ENCODE measurements at places on chromosomes 11 and 22.

DNA sequence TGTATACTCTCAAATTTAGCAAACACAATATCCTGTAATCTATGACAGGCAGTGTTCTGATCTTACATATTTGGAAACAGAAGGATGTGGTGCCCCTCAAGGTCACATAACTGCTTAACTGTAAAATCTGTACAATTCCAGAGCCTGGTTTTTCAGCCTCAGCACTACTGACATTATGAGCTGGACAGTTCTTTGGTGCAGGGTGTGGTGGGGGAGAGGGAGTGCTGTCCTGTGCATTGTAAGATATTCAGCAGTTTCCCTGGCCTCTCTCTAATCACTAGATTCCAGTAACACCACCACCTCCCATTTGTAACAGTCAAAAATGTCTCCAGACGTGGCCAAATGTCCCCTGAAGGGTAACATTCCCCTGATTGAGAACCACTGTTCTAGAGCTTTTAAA, 1.8 kb upstream of the OR5B21 start:
- no peak for DNase-seq

DNA sequence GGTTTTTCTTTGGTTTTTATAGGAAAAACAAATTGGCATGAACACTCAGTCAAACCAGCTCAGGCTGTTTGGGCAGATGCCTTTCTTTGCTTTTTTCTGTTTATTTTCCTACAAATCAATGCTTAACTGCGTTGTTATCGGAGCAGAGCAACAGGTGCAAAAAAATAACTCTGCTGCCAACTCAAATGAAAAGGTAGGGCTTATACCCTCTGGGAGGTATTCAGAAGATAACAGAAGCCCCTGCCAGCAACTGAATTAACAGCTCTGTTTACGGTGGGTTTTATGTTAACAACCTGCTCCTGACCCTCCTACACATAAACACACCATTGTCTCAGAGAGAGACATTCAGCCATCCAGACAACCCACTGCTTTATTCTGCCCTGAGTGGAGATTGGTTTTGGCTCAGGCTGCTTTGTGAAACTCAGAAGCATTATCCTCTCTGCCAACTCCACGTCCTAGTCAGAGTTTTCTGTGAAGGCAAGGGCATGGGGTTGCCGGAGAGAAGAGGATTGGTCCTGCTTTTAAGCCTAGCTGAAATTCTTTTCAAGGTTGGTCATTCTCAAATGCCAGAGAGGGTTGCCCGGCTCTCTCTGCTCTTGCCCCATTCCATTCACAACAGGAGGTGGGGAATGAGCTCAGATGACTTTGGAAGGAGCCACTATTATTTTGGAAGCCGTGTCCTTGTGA, 11.4 kb downstream of the EHF start:
- no peak for DNase-seq

DNA sequence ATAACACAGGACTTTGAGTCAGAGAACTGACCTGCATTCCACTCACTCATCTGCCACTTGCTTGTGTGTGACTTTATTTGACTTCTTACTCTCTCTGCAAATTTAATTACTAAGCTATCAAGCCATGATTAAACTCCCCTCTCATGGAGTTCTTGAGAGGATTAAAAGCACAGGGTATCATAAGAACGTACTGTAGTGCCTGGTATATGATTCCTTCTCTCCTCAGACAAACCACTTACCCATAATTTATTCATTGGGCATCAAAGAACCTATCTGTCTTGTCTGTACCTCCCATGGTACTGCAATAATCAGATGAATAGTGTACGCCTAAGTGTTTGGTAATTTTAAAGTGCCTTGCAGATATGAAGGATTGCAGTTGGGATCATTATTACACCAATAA, 130.6 kb upstream of the UBASH3B start:
- DNase-seq: no peak

DNA sequence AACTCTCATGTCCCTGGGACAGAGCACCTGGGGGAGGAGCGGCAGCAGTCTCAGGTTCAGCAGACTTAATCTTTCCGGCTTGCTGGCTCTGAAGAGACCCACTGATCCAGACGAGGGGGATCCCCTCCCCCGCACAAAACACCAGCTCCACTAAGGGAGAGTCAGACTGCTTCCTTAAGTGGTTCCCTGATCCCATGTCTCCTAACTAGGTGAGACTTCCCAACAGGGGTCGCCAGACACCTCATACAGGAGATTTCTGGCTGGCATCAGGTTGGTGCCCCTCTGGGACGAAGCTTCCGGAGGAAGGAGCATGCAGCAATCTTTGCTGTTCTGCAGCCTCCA, 157.2 kb upstream of the TMEM45B start:
- no peak for DNase-seq

DNA sequence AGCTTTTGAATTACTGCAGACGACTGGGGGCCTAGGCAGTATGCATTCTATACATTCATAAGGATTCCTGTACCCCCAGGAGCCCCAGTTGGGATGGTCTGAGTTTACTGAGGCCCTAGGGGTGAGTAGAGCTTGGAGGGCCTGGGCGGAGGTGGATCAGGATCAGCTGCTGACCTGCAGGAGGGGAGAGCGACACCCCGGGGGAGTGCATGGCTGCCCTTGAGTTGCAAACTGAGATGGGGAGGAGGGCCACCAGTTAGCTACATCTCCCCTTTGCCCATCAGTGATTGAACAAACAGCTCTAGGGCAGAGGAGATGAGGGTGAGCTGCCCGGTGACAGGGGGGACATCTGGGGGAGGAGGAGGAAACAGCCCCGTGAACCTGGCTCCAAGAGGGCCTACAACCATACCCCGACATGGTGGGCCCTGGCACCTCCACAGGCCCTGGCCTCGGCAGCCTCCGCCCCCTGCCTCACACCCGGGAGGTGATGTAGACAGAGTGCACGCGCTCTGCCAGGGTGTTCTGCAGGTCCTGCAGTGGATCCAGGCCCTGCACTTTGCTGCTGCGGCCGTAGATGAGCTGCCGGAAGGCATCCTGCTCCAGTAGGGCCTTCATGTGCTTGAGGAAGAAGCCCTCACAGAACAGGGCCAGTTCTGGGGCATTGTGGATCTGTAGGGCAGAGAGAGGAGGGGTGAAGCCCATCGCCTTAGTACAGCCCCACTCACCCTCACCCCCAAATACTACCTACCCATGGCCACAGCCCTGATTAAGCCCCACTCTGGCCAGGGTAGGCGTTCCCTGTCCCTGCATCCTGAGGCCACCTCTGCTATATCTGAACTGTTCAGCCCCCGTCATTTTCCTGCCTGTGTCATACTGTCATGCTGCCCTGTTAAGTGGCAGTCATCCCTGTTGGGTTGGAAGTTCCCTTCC, 46.8 kb downstream of the NAT10 start:
- no peak for DNase-seq

DNA sequence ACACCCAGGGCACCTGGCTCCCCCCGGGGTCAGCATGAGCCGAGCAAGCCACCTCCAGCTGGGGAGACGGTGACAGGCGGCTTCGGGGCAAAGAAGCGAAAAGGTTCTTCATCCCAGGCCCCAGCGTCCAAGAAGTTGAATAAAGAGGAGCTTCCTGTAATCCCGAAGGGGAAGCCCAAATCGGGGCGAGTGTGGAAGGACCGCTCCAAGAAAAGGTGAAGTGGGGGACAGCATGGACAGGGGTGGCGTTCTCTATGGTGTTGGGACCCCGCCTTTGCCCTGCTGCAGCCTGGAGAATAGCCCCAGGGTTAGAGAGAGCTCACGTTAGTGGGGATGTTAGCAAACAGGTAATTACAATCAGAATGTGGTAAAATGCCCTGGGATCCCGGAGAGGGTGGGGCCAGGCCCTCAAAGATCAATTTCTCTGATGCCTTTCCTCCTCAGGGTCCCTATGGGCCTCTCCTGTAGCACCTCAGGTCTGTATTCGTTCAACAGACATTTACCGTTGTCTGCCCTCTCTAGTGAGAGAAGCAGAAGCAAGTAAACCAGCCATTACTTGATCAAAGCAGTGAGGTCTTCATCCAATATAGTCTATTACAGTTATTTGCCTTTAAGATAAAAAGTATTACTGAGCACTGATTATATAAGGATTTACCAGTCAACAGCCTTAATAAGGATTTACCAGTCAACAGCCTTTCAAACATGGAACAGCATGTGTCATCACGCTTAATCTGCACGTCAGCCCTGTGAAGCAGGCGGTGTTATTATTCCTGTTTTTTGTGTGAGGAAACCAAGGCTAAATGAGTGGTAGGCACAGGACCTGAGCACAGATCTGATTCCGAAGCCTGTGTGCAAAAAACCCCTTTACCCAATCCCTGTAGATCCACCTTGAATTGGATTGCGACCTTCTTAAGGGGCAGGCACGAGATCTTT, 1.0 kb downstream of the CCDC86 start:
- no peak for DNase-seq

GRCh38 chr22:40908895-40909294, 42.3 kb upstream of the RBX1 start:
- DNase-seq: no peak

- no peak for DNase-seq
Observed at GRCh38 chr22:22099194-22099486, 116.6 kb upstream of the TOP3B start.

DNA sequence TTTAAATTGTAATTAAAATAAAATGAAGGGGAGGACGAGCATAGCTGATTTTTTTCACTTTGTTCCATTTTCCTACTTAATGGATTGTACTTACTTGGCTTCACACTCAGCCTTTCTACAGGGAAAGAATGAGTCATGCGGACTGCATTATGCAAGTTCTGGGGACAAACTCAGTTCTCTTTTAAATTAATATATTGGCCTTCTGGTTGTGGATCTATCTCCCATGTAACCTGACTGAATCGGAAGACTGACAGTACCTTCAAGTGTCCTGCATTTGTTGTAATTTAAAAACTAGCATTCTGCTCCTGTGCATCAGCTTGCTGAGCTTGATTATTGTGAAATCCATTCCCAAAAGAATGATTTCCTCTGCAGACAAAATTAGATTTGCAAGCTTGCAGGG, 12.2 kb downstream of the OR8D1 start:
- DNase-seq: no peak

DNA sequence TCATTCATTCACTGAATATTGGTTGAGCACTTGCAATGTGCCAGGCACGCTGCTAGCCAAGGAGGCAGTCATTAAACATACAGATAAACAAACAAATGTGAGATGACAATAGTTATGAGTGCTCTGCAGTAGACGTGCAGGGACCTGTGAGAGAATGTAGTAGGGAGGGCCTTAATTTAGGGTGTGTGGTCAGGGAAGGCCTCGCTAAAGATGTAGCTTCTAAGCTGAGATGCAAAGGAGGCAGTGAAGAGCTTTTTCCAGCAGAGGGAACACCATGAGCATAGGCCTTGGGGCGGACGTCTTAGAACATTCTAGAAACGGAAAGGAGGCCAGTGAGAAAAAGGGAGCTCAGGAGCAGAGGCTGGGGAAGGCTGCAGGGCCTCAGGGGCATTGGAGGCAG, 789 bp upstream of the NCF4 start:
- no peak for DNase-seq

DNA sequence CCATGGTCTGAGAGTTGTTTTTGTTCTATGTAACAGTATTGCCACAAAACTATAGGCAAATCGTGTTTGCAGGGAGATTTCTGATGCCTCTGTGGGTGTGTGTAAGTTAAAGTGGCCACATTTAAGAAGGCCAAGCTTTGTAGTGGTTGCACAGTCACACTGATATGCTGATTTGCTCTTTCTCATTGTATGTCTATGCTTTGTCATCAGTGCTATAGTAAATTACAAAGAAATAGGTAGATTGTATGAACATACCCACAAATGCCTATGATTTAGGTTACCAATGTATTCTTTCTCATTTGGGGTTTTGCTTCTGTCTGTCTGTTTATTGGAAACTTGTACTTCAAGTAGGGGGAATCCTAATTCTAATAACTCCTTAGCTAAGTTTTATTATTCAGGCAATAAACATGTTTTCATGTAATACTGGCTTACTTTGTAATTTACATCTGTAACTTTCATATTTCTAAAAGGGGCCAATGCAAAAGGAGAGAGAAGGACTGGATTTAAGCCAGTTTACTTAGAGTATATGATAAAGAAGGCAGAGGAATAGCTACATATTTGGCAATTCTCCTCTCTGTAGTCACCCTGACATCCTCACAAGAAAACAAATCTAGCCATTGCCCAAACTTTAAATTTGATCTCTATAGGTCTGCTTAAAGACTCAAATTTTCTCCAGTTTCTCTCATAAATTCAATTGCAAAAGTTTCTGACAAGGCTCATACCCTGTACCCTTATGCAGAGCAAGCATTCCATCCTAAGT, 2.0 kb downstream of the FIBIN start:
- no peak for DNase-seq

DNA sequence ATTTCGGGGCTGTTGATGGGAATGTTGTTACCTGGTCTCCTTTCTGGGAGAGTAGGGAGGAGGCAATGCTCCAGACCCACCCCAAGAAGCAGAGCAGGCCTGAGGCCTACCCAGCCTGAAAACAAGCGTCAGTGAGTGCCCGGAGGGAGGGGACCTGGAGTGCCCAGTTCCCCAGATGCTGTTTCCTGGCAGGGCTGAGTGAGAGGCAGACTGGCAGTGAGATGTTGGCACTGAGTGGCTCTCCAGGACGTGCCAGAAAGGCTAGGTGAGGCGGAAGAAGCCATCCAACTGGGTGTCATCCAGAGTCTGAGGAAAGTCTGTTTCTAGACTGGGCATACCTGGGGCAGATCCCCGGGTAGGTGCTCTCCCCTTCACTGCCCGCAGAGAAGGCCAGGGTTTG, 1.3 kb downstream of the POU2F3 start:
- DNase-seq: no peak

DNA sequence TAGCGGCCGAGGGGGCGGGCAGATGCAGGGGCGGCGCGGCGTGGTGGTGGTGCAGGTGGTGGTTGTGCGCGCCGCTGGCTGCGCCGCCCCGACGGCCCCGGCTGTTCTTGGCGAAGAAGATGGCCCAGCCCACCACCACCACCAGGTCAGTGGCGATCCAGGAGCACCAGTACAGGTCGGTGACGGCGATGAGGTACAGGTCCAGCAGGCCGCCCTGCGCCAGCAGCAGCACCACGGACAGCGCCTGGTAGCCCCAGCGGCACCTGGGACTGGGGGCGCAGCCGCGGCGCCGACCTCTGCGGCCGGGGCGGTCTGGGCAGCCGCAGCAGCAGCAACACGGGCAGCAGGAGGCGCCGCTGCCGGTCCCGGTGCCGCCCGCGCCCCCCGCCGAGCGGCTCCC, 879 bp downstream of the TMEM121B start:
- no peak for DNase-seq

DNA sequence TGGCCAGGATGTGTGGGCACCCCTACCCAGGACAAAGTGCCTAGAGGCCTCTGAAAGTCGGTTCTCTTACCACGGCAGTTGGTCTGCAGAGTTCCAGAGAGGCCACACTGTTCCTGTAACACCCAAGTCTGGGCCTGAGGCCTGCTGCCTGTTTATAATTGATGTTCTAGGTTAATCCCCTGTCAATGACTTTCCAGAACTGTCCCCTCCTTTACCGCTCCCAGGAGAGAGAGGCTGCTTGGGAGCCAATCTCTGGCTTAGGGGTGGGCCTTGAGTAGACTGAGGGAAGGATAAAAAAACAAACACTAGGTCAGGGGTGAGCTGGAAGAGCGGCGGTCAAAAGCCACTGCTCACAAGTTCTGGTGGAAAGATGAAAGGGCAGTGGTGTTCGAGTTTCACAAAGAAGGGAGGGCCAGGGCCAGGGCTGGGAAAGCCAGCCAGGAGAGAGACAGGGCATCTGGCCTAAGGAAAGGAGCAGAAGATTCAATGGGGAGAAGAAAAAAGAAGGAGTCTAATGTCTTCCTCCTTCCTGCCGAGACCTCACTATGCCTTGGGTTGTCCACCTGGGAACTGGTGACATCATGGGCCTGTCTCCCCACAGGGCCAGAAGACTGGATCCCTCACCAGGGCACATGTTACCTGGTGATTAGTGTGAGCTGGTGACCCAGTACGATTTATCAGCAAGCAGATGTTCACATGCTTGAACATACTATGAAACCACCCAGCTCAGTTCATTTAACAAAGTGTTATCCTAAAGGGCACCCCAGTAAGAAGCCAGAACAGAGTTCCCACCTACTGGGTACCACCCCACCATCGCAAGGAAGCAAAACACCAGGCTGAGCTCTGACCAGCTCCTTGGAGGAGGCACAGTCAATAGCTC, 50.2 kb downstream of the PC start:
- DNase-seq: no peak
